ENCODE measurements at places on chromosomes 12 and 14.
A peak's percentile ranks its signal among the peaks of the same experiment; 100 is the strongest.

DNA sequence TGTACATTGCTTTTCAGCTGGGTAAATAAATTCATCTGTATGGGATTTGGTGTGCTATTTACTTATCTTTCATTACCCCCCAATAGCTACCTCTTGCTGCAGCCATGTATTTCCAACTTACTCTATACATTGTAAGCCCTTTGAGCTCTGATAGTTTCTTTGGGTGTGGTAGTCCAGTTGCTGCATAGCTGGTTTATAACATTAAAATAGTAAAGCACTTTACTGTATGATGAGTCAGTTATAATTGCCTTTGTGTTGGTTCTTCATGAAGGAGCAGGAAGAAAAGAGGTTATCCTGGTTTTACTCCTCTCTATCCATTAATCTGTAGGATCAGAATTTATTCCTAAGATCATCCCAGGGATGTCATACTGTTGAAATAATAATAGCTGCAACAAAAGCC lies 15.7 kb downstream of the TBC1D30 start:
- no peak for DNase-seq

- DNase-seq: no peak
Observed at GRCh38 chr14:66380143-66380542, 106.0 kb upstream of the CCDC196 start.

- no peak for DNase-seq
Observed at GRCh38 chr12:25372969-25373817, 122.5 kb upstream of the KRAS start.

- no peak for DNase-seq
Observed at GRCh38 chr14:67317822-67318221, 41.8 kb downstream of the ATP6V1D start.

DNA sequence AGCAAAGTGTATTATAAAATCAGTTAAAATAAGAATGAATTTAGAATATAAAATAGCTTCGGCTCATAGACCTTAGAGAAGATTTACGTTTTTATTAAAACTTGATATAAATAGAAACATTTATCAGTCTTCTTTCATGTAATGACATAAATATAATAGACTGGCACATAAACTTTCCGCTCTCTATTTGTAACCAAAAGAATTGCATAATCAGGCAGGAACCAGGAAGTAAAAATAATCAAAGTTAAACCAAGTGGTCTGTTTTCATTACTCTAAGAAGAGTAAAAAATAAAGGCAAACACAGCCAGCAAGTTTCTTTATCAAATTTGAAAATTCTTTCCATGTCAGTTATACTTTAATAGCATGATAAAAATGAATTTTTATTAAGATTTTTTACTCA lies 46.3 kb upstream of the ATP2A2 start:
- DNase-seq: no peak

- no peak for DNase-seq
Observed at GRCh38 chr12:120227233-120228040, 26.5 kb upstream of the RPLP0 start.

DNA sequence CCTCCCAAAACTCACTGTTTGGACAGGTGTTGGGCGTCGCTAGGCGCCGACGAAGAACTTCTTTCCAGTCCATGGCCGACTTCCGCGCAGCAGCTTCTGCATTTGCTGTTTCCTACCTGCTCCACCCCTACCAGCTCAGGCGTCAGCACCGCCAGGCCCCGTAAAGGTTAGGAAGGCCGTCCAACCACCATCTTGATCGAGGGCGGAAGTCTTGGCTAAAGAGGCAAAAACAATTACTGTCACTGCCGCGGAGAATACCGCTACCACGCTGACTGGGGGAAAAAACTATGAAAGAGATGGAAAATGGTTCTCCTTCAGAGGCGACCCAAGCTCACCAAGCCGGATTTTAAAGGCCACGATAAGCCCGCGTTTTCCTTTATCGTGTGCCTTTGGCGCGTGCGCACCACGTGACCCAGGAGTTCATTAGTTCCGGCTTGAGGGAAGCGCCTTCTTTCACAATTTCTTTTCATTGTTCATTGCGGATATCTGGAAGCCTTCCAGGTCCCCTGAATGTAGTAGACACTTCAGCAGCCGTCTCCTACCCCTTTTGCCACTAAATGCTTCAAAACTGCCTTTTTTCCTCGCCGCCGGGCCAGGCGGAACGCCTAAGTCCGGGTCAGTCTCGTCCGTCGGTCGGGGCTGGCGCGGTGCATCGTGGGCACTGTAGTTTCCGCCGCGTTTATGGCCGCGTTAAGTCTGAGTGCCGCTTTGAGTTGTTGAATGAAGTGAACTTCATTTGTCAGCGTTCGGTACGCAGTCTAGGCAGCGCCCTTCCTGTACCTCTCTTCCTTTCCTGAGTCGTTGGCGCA lies at the start of the genes PPP2R3C and PRORP:
Gene PPP2R3C (minus strand): TSS at position 104 of the 809 bp plus-strand sequence. CDS start 31 bp downstream, at position 73.
Gene PRORP (plus strand): TSS at position 666 of the 809 bp plus-strand sequence. CDS start 694 bp downstream, outside the sequence.
- DNase-seq: peak; percentile 87

DNA sequence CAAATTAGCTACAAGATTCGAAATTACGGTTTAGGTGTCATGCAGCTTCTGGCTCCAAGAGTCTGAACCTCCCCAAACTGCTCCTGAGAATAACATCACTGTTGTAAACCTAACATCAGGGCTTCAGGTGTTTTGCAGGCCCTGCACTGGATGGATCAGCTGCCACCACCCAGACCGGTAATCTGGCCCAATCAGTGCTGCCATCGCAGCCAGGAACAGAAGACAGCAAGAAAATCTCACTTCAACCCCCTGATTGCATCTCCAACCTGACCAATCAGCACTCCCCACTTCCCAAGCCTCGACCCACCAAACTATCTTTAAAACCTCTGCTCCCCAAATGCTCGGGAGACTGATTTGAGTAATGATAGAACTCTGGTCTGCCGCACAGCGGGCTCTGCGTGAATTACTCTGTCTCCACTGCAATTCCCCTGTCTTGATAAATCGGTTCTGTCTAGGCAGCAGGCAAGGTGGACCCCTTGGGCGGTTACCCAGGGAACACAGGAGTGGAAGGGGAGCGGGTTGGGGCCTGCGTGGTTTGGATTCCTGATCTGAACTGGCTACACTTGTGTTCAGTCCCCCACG lies 268.5 kb upstream of the SFSWAP start:
- no peak for DNase-seq

- no peak for DNase-seq
Observed at GRCh38 chr14:64706593-64707193, 2.5 kb downstream of the PLEKHG3 start.

DNA sequence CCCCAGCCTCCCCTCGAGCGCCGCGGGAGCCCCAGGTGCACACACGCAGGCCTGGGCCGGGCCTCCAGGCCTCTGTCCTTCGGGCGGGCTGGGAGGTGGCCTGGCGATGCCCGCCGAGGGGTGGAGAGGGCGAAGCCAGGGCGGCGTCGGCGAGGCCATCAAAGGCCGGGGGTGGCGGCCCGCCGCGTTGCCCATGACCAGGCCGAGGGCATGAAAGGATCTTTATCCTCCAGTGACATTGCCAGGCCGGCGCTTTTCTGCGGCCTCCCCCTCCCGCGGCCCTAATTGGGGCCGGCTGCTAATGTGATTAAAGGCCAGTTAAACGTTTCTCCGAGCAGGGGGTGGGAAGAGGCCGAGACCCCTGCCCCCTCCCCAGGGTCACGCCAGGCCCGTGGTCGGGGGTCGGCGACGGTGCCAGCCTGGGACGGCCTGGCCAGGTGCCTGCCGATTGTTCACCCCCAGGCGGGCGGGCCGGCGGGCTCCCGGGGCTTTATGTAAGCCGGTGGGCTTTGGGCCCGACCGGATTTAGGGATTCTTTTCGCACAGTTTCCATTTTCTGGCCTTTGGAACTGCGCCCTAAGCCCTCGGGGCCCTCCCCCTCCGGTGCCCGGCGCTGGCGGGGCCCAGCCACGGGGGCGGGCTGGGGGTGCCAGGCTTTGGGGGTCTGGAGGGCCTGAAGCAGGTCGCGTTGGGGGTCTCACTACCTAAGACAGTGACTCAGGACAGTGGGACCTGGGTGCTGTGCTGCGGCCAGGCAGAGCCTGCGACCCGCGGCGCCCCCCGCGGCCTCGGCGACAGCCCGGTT lies 103.2 kb upstream of the DIO3 start:
- DNase-seq: no peak

- no peak for DNase-seq
Observed at GRCh38 chr12:85484387-85484786, 204.4 kb downstream of the ALX1 start.

GRCh38 chr14:37270629-37271028 lies 72.9 kb downstream of the MIPOL1 start:
- DNase-seq: no peak

- no peak for DNase-seq
Observed at GRCh38 chr14:96698960-96699539, 98.1 kb upstream of the VRK1 start.

DNA sequence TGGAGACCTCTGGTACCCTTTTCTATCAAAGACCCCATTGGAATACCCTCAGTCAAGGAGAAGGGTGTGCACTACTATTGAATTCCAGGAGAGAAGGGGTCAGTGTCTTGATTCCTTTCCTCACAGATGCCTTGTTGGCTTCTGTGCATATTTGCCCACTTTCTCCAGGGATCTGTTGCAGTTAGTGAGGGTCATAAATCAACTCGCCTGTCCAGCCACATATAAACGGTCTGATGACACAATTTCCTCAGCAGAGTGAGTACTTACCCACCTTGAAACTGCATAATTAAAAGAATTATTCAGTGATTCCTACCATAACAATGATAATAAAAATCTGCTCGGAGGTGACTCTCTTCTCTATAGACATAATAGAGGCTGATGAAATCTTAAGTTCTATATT lies 13.9 kb upstream of the DCD start:
- no peak for DNase-seq

DNA sequence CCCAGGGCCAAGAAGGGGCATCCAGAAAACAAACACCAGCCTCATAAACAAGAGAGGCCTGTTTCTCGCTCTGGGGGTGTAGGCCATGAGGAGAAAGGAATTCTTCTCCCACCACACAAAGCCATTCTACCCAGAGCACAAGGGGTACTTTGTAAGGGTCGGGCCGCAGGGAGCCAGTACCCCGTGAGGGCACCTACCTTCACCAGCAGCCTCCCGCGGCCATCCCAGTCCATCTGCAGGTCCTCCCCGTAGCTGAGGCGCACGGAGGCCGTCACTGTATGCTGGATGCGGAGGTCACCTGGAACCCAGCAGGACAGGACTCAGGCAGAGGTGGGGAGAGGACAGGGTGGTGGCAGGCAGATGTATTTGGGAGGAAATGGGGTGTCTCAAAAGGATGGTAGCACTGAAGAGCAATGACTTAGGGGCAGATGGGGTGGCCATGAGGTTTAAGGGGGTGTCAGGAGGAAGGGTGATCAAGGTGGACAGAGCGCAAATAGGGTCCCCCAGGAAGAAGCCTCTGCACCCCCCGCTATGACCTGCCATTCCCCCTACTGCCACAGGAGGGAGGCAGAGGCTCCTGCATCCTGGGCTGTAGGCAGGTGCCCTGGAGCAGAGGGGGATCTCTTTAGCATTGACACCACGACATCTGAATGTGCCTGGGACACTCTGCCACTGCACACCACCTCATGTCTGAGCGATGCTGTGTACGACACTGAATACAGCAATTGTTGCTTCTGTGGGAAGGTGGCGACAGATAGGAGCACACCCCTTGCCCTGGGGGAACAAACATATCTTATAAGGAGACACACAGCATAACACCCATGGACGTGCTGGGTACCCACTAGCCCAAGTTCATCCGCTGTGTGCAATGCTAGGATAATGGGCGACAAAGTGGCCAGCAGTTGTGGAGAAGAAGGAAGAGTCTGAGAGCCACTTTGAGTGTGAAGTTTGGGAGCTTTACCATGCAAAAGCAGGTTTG lies 61.4 kb downstream of the VWF start:
- DNase-seq: no peak

- DNase-seq: peak; percentile 16
Observed at GRCh38 chr14:60753264-60754119, 18.9 kb downstream of the MNAT1 start.

- DNase-seq: no peak
Observed at GRCh38 chr12:107179871-107180270, 86.5 kb upstream of the CRY1 start.

DNA sequence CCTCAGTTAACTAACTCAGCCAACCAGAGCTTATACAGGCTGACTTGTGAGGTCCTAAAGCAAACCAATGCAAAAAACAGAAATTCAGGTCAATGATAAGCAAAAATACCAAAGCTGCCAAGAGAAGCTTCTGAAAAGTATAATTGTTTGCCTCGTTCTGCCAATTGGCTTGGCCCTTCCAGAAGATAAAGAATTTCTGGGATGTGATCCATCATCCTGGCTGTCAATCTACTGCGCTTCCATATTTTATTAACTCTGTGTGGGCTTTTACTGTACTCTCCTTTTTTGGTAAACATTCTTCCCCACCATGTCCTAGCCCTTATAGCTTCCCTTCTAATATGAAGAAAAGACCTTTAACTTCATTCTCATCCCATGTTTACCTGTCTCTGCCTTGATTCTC lies 387.9 kb downstream of the TMEM117 start:
- DNase-seq: no peak

DNA sequence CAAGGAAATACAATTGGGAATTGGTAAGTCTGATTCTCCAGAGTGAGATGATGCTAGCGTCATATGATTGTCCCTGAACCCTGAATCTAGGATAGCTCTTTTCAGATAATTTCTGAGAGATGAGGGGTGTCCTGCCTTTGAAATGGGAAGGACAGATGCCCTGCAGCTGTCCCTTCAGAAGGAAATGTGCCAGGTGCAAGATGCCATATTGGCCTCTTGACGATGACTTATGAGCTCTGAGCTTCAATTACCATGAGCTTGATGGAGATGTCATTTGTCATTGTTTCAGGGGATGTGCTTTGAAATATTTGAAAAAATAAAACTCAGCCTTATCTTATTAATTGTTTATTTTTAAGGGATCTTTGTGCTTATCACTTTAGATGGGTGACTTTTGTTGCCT lies 185.1 kb downstream of the DACT1 start:
- no peak for DNase-seq

DNA sequence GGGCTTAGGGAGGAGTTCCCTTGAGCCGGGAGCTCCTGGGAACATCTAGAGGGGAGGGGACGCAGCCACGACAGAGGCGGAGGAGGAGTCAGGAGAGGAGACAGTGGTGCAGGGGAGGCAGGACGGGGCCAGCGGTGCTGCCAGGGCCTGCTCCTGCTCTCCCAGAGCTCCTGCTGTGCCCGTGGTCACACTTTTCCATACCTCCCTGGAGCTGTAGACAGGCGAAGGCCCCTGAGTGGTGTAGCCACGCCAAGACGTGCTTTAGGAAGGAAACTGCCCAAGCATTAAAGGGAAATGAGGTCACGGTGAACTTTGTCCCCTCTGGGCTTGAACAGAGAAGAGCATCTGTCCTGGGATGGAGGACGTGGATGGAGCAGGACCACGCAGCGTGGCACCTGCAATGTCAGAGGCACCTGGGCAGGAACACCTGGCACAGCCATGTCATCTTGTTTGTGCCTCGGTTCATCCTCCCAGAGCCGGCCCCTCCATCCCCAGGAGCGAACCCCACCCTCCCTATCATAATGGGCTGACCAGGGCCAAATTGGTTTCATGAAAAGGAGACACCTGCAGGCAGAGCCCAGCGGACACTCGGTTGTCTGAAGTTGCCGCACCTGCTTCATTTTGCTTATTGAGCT lies 239.5 kb upstream of the SFSWAP start:
- DNase-seq: no peak

GRCh38 chr14:23171222-23171975 lies 12.1 kb downstream of the SLC7A8 start:
- DNase-seq: no peak
